Hematopoietic multipotent progenitor cell treated with erythropoietin and hydrocortisone succinate and interleukin-3 and kit ligand, for 15 days (in vitro differentiated cells): ENCODE measurements at places on chromosomes 5 and 9.
A peak's percentile ranks its signal among the peaks of the same experiment; 100 is the strongest.

- no peak for DNase-seq
These were observed at the start of gene FRMD3 for GRCh38 chr9:83538172-83538889. Gene FRMD3, minus strand, starts transcription at chr9:83538401. Its CDS starts 170 bp downstream, at chr9:83538231.

DNA sequence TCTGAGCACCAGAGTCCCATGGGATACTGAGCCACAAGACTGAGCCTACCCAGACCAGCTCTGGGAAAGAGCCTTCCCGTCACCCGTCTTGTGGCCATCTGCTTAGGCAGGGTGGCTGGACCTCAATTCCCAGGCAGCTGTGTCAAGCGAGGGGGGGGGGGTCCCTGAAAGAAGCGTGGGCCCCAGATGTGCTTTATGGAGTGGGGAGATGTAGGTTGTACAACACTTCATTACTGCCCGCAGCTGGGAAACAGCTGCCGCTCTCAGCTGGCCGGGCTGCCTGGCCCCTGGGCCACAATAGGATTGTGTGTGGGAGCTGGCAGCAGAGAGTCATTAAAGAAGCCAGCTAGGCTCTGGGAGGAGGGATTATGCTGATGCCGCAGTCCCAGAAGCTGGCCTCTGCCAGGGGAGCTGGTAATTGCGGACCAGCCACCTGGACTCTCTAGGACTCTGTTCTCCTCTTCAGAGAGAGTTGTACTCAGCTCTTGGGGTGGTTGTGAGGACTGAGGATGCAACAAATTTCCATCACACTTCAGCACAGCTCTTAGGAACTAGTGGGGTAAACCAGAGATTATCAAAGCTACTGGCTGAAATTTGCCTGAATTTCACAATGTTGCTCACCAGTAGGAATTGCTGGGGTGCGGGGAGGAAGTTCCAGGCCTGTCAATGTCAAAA, 145.4 kb downstream of the GADD45G start:
- no peak for DNase-seq

DNA sequence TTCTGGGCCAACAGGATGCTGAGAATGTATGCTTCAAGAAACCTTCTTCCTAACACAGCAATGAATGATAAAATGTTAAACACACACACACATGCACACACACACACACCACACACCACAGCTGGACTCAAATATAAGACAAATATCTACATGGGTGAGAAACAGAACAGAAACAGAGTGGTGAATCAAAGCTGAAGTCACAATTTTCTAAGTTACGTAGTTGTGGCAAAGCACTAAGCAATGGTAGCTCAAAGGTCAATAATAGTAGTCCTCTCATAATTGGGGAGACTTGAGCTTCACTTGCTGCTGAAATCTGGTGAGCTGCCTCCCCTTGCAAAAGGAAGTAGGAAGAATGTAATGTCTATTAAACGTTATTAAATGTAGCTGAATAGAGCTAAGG, 33.7 kb upstream of the ITGA1 start:
- DNase-seq = no peak

- no peak for DNase-seq
These were observed 158.0 kb upstream of the SEMA6A start for GRCh38 chr5:116732591-116732990.

- DNase-seq = no peak
These were observed 542.3 kb downstream of the PDE4D start for GRCh38 chr5:59351076-59351794.

- no peak for DNase-seq
These were observed 261.5 kb upstream of the CCNH start for GRCh38 chr5:87674235-87674634.

DNA sequence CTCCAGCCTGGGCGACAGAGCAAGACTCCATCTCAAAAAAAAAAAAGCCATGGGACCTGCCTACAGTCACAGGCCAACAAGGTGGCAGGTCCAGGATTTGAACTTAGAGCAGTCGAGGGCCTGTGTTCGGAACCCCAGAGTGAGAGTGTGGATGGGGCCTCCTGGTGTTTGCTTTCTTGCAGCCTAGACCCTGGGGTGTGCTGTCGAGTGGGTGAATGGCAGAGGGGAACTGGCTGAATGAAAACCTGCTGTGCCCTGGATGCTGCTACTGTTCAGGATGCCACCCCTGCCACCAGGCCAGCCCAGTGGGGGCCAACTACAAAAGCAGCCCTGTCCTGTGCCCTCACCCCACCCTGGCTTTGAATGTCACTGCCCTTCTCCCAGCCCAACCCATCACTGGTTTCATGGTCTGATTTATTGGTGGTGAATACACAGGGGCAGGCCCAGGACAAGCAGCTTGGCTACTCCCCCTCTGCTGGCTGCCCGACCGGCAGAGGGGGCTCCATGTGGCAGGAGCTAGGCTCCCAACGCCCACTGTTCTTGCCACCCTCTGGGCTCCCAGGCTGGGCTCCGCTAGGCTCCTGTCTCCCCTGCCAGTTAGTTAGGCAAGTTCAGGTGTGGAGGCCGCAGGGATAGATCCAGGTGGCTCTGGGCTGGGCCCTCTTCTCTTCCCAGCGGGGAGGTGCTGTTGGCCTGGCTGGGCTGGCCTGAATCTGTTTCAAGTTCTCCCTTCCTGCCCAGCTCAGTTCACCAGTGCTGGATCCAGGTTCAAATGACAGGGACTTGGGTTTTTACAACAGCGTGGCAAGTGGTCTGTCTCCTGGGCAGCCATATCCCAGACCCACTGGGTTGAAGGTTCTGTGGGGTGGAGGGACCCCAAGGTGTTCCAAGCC, 12.2 kb downstream of the FPGS start:
- DNase-seq = no peak

DNA sequence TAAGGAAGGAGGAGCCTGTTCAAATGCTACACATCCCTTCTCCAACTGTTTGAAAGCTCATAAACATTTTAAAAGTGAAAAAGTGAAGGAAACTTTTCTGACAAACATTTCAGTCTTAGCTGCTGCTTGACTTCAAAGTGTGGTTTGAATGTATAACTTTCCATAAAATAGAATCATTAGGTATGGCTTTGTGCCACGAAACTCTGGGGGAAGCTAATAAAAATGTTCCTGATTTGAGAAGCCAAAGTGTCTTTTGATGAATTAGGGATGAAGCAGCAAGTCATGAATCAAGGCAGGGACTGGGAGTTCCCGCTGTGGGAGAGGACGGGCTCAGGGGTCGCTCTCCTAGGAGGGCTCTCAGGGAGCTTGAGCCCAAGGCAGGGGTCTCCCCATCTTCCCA, 15.3 kb downstream of the MVB12B start:
- DNase-seq = no peak

- DNase-seq = no peak
These were observed 118.7 kb upstream of the TAF11L2 start for GRCh38 chr5:17379100-17379951.

- DNase-seq = no peak
These were observed 13.8 kb upstream of the TGFBI start for GRCh38 chr5:136015003-136015375.

DNA sequence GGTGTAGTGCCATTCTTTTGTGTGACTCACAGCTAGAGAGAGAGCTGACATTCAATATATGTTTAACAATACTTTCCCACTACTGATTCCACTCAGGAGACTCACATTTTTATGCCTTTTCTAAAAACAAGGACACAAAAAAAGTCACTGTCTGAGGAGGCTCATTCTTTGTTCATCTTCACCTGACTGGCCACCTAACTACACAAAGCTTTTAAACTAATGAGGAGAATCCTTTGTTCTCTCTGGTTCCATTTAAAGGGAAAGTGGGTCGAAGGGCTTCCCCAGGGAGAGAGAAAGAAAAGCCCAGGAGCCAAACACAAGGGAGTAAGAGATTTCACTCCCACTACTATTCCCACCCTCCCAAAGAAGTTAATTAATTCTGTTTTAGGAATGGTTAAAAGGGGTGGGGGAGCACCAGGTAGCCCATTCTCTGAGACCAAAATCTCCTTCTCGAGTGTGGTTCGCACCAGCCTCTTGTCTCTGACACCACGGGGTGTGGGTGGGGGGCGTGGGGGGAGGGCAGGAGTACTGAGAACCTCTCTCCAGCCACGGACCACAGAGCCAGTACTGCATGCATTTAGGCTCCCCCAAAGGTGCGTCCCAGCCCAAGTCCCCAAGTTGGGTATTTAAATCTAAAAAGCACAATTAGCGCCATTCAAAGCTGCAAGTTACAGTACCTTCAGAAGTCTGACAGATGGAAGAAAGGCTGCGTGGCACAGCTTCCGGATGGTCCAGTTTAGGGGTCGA, 747 bp downstream of the TRPM3 start:
- no peak for DNase-seq

DNA sequence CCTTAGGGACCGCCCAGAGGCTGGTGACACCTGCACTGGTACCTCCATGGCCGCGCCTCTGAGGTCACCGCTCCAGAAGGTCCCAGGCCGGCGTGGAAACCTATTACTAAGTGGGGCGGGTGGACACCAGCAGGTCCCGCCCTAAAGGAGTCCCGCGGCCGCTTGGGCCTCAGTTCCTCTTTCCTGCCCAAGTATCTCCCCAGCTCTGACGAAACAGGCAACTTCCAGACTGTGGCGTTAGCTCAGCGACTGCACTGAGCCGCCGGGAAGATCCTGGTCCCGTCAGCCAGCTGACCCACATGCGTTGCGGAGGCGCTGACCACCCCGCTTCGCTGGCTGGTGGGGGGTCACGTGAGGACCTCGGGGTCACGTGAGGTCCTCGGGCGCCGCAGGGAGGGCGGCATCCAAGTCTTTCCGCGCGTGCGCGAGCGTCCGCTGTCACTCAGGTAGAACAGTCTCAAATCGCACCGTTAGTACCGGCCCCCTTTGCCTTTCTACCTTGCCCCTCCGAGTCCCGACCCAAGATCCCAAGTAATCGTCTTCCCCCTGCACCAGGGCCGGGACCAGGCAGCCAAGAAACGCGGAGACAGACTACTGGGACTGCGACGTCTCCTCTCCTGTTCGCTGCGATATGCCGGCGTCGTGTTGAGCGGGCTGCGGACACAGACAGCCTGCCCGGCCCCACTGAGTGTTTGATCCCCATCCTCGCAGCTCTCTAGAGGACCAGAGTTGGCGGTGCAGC, 53.7 kb upstream of the KDM4C start:
- DNase-seq = peak; percentile 91

DNA sequence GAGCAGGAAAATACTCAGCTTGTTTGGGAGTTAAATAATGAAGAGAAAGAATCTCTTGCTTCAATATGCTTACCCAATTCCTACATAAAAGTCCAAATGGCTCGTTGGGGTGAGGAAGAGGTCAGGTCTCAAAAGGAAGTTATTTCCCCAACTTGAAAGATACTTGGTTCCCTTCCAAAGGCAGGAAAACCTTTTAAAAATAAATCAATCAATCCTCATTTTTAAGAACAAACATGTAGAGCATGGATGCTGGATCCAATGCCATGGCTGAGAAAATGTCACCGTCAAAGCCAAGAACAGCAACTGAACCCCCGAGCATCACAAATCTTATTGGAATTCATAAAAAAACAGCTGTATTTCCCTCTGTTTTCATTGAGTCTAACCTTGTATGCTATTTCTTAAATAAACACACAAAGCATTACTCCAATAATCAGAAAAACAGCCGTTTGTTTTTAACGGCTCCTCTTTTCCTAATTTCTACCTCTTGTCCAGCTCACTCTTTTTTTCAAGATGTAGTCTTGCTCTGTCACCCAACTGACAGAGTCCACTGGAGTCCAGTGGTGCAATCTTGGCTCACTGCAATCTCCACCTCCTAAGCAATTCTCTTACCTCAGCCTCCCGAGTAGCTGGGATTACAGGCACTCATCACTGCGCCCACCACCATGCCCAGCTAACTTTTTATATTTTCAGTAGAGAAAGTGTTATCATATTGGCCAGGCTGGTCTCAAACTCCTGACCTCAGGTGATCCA, 140.7 kb downstream of the GNA14 start:
- no peak for DNase-seq

- DNase-seq = peak; percentile 84
These were observed 80.2 kb downstream of the FGF18 start for GRCh38 chr5:171499611-171500010.

DNA sequence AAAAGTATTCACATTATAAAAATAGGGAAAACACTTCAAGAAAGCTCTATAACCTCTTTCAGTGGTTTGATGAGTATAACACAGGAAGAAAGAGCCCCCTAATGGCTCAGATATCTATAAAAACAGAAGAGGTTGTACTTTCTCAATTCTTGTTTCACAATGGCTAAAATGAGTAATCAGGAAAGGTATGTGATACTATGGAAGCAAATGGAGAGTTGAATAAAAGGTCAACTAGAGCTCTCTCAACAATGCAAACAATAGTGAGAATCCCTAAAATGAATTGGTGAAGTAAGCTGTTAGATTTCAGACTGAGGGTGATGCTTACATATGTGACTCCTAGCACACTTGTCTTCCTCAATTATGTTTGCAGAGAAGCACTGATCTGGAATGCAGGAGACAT, 584.6 kb upstream of the CDH18 start:
- no peak for DNase-seq

DNA sequence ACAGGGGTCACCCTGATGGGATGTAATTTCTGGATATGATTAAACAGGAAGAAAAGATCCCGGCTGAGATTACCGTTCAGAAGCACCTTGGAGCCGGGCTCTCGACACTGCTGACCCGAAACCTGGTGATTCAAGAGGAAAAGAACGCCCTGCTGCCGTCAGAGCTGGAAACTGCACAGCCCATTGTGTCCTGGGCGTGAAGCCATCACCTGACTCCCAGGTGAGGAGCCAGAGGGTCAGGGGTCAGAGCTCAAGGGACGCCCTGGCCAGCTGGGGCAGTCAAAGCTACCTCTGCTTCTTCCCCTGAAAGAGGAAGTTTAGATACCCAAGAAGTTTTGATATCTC, 17.8 kb upstream of the SLC12A7 start:
- DNase-seq = no peak

DNA sequence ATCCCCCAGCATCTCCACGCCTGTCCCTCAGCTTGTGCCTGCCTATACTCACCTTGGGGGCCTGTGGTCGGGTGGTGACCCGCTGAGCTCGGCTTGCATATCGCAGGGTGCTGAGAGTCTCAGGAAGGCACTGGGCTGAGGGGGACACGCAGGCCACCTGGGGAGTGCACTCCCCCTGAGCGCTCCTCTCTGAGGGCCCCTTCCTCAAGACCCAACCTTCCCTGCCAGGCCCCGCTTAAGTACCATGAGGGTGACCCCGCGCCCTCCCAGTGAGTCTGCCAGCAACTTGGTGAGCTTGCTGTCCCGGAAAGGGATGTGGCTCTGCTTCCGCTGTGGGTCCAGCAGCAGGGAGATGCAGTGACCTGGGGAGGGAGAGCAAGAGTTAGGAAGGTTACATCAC, 4.1 kb downstream of the KIF12 start:
- DNase-seq = no peak

GRCh38 chr9:82057805-82058204, 69.2 kb downstream of the SPATA31D1 start:
- no peak for DNase-seq
